ENCODE measurements at places on chromosomes 5 and 9. TPM values are rescaled to one million over a fixed set of nuclear protein-coding genes. Genes with fewer than 3 reads are reported as not detected.

GRCh38 chr9:137943655-137944054 lies 66.1 kb downstream of the CACNA1B start:
- no peak for DNase-seq

GRCh38 chr5:139698490-139699146 lies 50.5 kb downstream of the CXXC5 start:
- DNase-seq, result no peak

GRCh38 chr9:13806714-13807113 lies 507.2 kb downstream of the NFIB start:
- peak; percentile 7 for DNase-seq

DNA sequence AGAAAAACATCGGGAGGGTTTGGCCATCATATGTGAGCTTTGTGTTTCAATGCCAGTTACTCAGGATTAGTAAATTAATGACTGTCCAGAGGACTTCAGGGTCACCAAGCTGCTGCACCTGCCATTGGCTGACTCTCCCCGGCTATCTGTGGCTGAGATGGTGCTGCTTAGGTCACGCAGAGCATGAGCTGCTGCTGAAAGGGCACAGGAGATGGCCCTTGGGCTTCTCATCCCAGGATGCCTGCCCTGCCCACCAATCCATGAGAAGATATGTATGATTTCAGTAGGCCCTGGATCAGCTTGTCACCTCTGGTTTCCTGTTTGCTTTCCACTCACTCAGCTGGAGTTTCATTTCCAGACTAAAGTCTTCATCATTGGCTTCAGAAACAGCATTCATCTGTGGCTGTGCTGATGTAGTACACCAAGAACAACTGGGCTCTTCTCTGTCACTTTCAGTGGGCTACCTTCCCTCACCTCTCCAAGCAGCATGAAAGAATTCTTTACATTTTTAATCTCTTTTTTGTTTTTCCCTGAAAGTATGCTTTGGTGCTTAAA lies 2.4 kb upstream of the CATSPER3 start:
- DNase-seq, result no peak

GRCh38 chr5:3026099-3026498 lies 274.6 kb upstream of the IRX2 start:
- no peak for DNase-seq

DNA sequence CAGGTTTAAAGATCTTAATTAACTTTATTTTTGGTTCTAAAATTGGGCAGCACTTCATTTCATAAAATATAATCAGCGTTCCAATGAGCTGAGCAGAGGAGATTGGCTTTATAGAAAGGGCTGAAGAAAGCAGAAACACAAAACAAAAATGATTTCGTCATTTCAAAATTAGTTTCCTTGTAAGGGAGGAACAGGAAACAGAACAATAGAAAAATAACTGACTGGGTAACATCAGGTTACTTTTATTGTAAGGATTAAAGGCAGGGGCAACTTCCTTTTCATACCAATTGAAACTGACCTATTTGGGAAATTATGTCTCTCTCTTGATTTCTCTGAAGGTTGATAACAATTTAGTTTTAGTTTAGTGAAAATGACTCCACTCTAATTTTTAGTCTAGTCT lies 157.1 kb downstream of the ATP10B start:
- DNase-seq, result no peak

GRCh38 chr5:67964619-67965018 lies 250.9 kb upstream of the PIK3R1 start:
- DNase-seq, result no peak

DNA sequence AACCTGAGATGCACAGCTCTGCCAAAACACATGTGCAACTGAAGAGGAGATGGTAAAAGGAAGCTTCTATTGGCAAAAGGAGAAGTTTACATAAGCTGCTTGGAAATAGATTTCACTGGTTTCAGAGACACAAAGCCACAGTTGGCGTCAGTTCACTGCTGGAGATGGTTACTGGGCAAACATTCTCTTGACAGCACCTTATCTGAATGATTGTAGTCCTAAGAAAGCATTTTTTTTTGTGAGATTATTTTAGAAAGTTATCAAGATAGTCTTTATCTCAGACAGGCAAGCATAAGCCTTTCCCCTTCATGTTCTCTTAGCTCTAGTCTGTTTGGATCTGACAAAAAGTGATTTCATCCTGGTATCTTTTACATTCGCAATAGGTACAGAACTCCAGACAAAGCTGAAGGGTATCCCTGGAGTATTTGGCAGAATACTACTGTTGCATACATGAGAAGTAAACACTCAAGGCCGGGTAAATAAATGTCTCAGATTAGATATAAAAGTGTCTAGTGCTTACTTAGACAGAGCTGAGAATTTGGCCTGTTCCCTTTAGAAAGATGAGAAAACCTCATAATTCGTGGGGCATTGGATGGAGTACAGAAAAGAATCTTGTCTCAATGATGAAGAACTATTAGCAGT lies 1668.0 kb upstream of the NUDT12 start:
- DNase-seq, result no peak

DNA sequence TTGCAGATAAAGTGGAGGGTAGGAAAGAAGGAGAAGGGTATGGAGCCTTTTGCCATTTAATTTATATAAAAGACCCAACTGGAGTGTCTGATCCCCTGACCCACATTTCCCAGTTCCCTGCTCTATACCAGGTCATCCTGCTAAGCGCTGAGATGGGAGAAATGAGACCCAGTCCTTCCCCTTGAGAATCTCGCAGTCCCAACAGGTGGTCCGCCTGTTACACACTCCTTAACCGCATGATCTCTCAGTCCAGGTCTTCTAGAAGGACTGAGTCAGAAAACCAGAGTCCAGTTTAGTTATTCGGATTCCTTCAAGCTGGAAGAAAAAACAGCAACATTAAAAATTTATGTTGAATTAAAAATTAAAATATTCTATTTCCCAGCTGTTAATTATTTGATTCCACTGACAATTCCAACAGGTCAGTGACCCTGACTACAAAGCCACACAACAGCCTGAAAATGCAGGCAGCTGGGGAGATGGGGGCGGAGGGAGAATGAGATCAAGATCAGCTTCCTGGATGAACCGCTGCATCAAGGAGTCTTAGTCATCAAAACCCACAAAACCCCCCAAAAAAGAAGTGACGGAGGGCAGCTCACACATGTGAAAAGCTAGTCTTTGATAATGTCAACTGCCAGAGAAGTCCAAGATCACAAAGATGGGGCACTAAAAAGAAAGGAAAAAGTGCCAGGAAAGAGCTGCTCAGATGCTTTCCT lies 44.0 kb downstream of the GGTA1 start:
- no peak for DNase-seq

DNA sequence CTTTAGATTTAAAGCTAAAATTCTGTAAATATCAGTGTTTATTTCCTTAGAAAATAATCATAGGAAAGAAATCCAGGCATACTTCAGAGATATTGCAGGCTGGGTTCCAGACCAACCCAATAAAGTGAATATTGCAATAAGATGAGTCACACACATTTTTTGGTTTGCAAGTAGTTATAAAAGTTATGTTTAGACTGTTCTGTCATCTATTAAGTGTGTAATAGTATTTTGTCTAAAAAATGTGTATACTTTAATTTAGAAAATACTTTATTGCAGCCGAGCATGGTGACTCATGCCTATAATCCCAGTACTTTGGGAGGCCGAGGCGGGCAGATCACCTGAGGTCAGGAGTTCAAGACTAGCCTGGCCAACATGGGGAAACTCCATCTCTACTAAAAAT lies 6.9 kb upstream of the RIC1 start:
- DNase-seq, result no peak

DNA sequence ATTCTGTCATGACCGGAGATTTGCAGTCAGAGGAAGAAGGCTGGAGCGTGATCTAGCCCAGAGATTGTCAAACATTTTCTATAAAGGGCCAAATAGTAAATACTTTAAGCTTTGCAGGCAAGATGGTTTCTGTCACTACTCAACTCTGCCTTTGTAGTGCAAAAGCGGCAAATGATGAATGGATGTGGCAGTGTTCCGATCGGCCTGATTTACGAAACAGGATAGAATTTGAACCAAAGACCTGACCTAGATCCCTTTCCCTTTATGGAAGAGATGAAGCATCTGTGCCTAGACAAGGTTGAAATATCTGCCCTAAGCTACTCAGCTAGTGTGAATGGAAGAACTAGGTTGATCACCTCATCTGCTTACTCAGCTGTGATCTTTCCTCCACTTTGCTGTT lies 209.5 kb downstream of the YTHDC2 start:
- no peak for DNase-seq

DNA sequence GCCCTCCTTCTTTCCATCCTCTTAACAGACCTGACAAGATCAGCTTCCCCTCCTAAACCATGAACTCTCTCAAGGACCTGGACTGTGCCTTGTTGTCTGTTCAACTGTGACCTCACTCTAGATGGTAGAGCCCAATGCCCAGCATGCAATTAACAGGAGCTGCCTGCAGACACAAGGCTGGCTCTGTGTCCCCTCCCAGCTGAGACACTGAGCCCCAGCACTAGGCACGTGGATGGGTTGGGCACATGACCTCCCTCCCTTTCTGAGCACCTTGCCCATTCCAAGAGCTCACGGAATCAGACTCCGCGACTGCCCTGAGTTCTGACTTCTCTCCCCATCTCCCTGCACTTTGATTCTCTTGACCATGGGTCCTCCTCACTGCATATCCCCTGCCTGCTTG lies 93.5 kb upstream of the LRRTM2 start:
- no peak for DNase-seq

GRCh38 chr9:89915187-89915586 lies 310.4 kb downstream of the GADD45G start:
- no peak for DNase-seq

DNA sequence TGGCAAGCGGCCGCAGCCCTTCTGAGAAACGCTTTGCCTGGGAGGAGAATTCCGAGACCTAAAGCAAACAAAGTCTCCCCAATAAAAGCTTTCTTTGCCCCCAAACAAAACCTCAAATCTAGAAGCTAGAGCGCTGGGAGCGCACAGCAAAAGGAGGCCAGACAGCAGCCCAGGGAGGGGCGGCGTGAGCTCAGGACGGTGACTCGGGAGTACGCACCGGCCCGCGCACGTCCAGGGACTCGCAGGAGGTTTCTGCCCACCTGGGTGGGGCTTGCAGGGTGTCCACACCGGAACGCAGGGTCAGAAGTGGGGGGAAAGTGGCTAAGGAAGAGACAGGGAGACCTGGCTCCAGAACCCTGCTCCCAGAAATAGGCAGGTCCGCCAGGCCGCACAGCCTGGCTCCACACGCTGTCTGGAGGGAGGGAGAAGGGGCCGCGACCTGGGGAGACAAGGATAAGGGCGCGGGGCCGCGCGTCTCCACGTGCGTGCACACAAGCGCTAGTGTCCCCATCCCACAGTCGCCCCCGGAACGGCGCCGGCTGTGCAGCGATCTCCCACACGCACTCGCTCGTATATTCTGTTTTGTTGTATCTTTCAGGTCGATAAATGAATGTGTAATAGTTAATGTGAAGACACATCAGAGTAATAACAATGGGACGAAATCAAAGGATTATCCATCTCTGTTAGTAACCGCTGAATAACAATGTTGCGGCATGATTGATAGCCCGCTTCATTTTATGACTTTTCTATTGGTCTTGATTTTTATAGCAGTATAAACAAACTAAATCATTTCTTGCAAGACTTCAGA lies 2.3 kb upstream of the OTP start:
- DNase-seq, result no peak

DNA sequence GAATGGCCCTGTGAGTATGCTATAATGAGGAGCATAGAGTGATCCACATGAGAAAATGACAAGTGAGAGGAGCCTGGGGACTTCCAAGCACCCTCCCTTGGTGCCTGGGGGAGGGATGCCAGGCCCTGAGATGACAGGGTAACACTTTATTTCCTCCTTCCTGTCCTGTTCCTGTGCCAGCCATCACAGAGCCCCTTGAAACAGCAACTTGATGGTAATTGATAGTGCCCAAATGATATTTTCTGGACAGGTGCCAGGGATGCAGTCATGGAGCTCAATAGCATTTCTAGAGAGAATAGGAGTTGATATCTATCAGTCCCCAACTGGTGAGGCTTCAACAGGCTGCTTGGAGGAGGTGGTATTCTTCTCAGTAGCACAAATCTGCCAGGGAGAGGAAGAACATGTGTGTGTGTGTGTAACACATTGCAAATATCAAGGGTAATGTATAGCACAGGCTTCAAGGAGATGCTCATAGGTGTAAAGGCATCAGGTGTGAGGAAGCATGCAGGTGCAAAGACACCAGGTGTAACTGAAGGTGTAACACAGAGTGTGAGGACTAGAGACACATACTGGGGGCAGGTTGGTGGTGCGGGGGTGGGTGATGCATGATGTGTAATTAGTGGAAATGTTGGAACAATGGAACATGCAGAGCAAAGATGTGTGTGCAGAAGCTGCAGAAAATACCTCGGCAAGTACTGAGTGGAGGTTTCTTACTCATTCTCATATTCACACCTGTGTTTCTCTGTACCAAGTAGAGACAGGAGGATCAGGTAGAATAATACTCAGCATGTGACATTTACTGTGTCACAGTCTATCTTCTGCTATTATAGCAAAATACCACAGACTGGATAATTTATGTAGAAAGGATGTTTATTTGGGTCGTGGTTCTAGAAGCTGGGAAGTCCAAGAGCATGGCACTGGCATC lies 18.1 kb upstream of the WWC1 start:
- DNase-seq, result no peak

DNA sequence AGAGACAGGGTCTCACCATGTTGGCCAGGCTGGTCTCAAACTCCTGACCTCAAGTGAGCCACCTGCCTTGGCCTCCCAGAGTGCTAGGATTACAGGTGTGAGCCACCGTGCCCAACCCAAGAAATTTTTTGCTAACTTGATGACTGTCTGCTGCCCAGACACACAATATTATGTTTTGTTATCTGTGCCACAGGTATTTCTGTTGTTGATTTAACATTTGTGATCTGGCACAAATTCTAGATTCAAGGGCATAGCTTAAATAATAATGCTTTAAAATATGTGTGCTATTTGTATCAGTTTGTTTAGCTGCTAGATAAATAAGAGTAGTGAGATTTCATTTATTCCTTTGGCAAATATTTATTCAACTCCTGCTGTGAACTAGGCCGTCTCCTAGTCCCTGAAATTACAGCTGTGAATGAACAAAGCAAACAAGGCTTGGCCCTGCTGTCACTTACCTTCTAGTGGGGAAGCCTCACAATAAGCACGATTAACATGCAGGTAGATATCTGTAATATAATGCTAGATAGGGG lies 35.3 kb downstream of the GAPVD1 start:
- DNase-seq, result no peak

DNA sequence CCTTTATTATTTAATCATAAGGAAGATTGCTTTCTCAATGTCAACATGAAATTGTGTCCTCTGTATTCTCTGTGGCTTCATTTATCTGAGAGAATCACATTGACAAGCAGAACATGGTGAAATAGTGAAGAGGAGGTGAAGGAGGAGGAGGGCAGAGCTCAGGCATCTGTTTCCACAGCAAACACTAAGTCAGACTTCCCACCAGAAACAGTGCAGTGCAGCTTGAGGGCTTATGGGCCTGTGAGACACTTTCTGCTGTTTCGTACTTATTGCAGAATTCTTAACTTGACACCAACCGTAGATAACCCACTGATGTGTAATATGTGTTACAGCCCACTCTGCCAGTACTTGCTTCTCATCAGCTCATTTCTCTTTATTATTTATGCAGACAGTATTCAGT lies 386.3 kb downstream of the DIRAS2 start:
- no peak for DNase-seq

GRCh38 chr5:115854139-115854538 lies 12.4 kb downstream of the AP3S1 start:
- no peak for DNase-seq

- no peak for DNase-seq
Observed at GRCh38 chr5:140303966-140304365, 1.1 kb upstream of the PFDN1 start.

PCDHB14 gene
- 0.13 TPM for polyA plus RNA-seq

TRIO gene
- 56.6 TPM for polyA plus RNA-seq

EIF4E1B gene
- polyA plus RNA-seq, result not detected

ANKRD31 gene
- polyA plus RNA-seq, result 0.18 TPM

All from keratinocyte (primary cell).